Right kidney (tissue), 9 donors: ENCODE measurements at places on chromosomes 5 and 9.

GRCh38 chr5:69498384-69498783 lies 5.8 kb downstream of the OCLN start:
- DNase-seq = no peak

GRCh38 chr5:38468978-38469706 lies 87.3 kb downstream of the LIFR start:
- DNase-seq = no peak

DNA sequence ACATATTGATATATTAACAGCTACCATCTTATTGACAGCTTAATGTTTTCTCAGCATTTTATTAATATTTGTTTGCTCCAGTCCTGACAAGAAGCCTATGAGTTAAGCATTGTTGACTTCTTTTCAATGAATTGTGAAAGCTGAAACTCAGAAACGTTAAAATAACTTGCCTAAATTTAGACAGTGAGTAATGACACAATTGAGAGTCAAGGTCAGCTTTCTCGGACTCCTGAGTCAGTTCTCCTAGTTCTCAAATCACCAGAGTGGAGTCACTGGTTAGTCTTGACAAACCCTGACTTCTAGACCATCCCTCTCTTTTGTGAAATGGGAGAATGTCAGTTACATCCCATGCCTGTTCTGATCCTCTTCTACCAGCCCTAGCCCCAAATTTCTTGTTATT lies 222.7 kb upstream of the ACO1 start:
- no peak for DNase-seq

GRCh38 chr5:134079748-134080581 lies 34.5 kb upstream of the TCF7 start:
- DNase-seq = no peak

- peak; percentile 93 for DNase-seq
Observed at GRCh38 chr9:84669288-84670137, at the start of gene NTRK2. Gene NTRK2, plus strand, starts transcription at chr9:84669729. Its CDS starts 1,020 bp downstream, at chr9:84670749.

DNA sequence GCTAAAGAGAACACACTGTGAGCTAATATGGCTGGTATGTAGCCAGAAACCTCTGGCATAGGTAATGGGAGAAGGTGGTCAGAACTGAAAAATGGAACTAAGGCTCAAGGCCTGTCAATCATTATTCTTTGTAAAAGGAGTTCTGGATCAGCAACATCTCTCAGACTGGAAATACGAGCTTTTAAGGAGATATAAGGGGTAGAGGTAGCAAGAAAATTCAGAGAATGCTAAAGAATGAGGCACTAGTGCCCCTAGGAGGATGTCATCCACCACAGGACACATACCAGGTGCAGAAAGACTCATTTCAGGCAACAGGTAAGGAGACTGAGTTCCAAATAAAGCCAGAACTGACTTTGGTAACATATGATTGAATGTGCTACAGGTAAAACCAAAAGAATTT lies 18.9 kb upstream of the MOCS2 start:
- DNase-seq = no peak

GRCh38 chr5:121640298-121640697 lies 211.4 kb upstream of the FTMT start:
- no peak for DNase-seq
